ENCODE measurements at places on chromosomes 11 and 22. TPM values are rescaled to one million over a fixed set of nuclear protein-coding genes. Genes with fewer than 3 reads are reported as not detected.

DNA sequence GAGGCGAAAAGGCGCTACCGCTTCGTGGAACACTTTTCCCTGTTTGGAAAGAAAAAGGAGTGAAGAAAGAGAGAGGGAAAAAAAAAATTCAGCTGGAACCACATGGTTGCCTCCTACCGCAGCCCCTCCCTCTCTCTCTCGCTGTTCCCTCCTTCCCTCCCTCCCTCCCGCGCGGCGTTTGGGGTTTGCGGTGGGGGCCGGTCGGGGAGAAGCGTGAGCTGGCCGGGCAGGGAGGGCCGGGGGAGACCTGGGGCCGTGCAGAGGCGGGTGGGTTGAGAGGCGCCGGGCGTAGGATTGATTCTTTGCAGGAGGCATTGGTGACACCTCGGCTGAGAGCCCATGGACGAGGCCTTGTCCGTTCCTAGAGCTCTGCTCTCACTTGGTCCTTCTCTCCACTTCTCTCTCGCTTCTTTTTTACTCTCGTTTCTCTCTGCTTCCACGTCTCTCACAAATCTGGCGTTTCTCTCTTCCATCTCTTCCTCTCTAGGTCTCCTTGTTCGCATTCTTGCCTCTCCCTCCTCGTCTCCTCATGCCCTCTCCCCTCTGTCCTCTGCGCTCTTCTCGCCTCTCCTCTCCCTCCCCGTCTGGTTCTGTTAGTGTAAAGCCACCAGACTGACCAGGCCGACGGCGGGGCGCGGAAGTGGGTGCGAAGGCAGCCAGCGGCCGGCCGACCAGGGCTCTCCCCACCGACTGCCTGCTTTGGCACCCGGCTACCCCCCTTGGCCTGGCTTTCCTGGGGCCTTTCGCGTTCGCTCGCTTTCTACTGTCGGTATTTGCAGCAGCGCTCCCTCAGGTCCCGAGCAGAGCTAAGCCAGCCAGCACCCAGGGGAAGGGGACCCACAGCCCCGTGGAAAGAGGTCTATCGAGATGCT lies at the start of gene CLMP:
Gene CLMP (minus strand): TSS at position 61 of the 872 bp plus-strand sequence. CDS start 308 bp downstream, outside the sequence.
- no peak for DNase-seq

Gene MS4A7
- 6.0 TPM for polyA plus RNA-seq

- no peak for DNase-seq
These were observed 4.9 kb downstream of the SSH3 start for GRCh38 chr11:67308031-67308866.

- no peak for DNase-seq
These were observed at the start of gene PTPMT1 for GRCh38 chr11:47565340-47566148. Gene PTPMT1 (plus strand): TSS chr11:47565599. CDS start chr11:47565623, 24 bp downstream.

- no peak for DNase-seq
These were observed 35.3 kb upstream of the KIRREL3 start for GRCh38 chr11:127035824-127036223.

GRCh38 chr22:30423301-30423958 lies 2.1 kb upstream of the MTFP1 start:
- no peak for DNase-seq

GRCh38 chr11:69156673-69157155 lies 979 bp downstream of the SMIM38 start:
- no peak for DNase-seq

GRCh38 chr11:84522331-84522730 lies 1104.8 kb downstream of the DLG2 start:
- no peak for DNase-seq

DNA sequence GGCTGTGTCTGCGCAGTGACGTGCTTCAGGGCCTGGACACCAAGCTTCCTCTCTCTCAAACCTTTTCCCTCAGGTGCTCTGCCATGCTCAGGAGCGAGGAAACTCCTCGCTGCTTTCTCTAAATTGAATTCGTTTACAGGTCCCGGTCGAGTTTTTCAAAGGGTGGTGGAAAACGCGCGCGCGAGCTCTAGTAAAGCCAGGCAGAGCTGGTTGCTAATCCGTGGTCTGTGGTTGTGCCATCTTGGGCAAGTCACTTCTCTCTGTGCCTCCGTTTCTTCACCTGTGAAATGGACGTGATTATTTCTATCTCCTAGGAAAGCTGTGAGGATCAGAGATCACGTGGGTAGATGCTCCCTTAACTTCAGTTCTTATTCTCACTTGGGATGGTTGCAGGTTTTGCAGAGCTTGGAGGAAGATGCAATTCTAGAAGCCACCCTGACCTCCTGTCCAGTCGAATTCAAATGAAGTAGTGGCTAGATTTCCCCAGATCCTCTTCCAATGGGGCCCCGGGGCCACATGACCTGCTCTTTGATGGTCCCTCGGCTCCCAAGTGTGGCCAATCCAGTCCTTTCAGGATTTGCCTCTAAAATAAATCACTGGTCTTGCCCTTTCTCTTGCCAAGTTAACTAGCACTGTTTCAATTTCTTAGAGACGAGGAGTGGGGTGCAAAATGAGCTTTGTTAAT lies 10.5 kb upstream of the ALX4 start:
- no peak for DNase-seq

GRCh38 chr11:131422029-131422428 lies 51.6 kb downstream of the NTM start:
- no peak for DNase-seq

- no peak for DNase-seq
These were observed 24.0 kb downstream of the KCNJ5 start for GRCh38 chr11:128915149-128915521.

DNA sequence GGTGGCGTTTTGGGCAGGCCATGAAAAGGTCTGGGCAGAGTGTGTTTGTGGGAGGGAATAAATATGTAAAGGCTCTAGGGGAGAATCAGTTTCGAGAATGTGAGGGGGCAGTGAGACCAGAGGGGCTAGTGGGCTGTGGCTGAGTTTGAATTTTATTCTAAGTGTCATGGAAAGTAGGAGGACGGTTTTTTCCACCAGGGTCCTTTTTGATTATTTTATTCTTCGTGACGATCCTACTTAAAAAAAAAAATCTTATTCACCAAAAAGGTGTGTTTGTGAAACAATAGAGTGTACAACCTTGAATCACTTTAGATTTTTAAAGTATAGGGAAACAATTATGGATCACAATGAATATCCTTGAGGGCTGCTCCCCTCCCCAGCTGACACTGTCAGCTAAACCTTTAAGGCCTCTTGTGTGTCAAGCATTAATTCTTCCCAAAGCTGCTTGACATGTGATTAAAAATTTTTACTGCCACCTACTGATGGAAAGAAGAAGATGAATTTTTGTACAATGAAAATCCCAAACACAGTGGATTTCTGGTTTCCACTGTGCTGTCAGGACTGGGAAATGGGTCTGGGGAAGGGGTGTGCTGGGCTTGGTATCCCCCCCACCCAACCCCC lies 107.5 kb upstream of the OR4B1 start:
- DNase-seq = peak; percentile 29

DNA sequence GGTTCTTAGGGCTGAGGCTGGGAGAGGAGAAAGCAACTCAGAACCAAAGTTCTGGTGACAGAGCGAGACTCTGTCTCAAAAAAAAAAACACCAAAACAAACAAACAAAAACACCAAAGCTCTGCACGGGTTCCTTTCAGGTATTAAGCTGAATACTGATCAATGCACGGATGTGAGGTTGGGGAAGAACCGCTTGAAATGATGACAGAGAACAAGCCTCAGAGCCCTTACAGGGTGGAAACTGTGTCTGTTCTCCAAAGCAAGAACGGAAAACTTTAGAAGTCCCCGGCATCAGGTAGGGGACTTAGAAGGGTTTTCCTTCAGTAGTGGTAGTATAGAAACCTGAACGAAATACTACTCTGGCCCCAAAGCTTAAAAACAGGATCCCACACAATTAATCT lies 260.0 kb downstream of the TBC1D22A start:
- no peak for DNase-seq

Gene OSM
- polyA plus RNA-seq = 0.37 TPM

DNA sequence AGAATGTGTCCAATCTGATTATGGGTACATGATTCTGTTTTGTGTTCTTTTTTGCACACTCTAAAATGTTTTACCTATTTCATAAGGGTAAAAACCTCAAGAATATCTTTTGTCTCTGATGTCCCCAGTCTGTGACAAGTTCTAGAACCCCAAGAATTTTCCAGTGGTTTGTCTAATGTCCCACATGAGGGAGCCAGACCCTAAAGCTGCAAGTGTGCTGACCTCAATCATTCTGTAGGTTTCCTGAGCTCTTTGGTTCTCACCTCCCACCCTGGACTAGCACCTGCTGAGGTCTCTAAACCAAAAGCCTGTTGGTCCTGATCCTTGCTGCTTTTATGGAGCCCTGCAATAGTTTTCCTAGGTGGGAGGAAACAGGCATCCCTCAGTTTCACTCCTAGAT lies 149.8 kb upstream of the MPPED2 start:
- DNase-seq = no peak

Gene SLC5A12
- 55.5 TPM for polyA plus RNA-seq

DNA sequence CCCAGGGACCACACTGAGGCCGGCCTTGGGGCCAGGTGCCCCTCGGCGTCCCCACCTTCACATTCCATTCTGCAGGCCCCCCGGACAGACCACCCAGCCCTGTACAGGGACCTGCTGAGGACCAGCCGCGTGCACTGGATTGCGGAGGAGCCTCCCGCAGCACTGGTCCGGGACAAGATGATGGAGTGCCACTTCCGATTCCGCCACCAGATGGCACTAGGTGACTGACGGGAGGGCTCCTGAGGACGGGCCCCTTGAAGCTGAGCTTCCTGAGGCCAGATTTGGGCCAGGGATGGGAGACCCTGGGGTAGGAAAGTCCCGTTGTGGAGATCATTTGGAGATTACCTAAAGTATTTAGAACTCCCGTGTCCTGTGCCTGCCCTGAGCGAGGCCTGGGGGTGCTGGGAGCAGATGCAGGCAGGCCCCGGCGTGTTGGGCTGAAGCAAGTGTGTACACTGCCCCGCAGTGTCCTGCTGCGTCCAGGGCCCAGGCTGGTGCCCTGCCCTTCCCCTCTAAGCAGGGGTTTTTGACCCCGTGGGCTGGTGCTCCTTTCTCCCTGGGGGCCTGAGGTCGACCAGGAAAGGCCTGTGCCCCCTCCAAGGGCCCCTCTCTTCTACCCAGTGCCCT lies 20.0 kb downstream of the TRMU start:
- peak; percentile 71 for DNase-seq

DNA sequence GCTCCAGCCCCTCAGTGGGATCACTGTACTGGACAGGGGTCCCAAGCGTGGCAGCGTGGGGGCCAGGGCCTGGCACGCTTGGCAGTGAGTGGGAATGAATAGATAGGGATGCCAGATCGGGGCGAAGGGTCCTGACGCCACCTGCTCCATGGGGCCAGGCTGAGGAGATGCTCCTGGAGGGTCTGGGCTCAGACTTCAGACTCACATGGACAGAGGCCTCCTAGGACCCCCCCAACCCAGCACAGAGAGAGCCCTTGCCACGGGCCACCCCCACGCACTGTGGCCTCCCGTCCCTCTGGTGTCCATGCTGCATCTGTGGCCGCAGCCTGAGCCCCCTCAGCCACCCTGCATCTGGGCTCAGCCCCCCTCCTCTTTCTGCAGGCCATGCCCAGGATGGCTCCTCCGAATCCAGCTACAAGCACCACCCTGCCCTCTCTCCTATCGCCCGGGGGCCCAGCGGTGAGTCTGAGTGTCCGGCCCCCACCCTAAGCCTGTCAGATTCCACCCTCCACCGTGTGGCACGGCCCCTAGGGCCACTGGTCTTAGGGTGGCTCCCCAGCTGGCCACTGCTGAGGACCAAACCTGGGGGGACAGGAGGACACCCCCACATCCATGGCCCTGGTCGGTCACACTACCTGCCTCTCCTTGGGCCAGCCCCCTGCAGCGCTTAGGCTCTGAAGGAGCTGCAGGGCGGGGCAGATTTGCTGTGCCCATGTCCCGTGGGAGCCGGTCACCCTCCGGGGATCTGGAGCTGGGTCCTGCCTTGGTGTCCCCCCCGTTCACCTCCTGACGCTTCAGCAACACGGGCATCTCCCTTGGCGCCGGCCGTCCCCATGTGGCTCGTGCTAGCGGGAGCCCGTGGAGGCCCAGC lies 2.7 kb downstream of the MUC5AC start:
- no peak for DNase-seq

Gene CDC42EP2
- 8.8 TPM for polyA plus RNA-seq

DNA sequence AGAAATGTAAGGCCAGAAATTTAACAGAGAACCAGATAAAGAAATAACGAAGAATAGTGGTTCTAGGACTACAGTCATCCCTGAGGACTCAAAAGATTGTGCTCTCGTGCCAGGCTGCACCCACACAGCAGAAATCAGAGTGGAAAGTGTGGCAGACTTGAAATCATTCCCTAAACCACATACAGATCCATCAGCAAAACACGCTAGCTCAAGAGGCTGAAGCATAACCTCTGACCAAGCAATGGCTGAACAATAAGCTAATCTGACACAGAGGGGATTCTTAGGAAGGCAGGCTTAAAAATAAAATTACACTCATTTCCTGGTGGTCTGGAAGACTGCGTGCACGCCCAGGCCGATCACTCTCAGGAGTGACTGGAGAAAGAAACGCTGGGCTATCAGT lies 19.0 kb downstream of the NCF4 start:
- DNase-seq = no peak

Gene NRGN
- 14.3 TPM for polyA plus RNA-seq

GRCh38 chr11:119195680-119196079 lies 10.4 kb downstream of the NHERF4 start:
- no peak for DNase-seq

- no peak for DNase-seq
These were observed 2.1 kb upstream of the RTCB start for GRCh38 chr22:32414191-32414590.

DNA sequence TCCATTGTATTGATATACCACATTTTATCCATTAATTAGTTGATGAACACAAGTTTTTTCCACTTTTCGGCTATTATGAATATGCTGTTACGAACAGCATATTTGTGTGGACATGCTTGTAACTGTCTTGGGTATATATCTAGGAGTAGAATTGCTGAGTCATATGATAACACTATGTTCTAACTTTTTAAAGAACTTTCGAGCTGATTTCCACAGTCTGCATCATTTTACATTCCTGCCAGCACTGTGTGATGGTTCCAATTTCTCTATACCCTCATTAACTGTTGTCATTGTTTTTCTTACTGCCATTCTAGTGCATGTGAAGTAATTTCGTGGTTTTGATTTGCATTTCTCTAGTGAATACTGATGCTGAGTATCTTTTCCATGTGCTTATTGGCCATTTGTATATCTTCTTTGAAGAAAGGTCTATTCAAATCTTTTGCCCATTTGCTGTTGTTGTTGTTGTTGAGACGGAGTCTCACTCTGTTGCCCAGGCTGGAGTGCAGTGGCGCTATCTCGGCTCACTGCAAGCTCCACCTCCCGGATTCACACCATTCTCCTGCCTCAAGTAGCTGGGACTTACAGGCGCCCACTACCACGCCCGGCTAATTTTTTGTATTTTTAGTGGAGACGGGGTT lies 7.4 kb upstream of the RCE1 start:
- DNase-seq = no peak

GRCh38 chr22:49303061-49303735 lies 524.5 kb downstream of the BRD1 start:
- no peak for DNase-seq
